Esophagus squamous epithelium (tissue), 5 donors: ENCODE measurements at places on chromosomes 3 and 15. TPM values are rescaled to one million over a fixed set of nuclear protein-coding genes. Genes with fewer than 3 reads are reported as not detected.

HMCES gene
- 31.9 TPM for total RNA-seq

NDUFB4 gene
- total RNA-seq, result 120 TPM

GOLGA8J gene
- total RNA-seq, result not detected

GRCh38 chr3:183244981-183245476 lies 8.0 kb upstream of the B3GNT5 start:
- no peak for DNase-seq

- no peak for DNase-seq
Observed at GRCh38 chr3:25856902-25857518, 67.1 kb downstream of the OXSM start.

GRCh38 chr3:159830523-159831154 lies 158.0 kb upstream of the IL12A start:
- DNase-seq, result no peak

GRCh38 chr15:73737535-73737934 lies 15.6 kb downstream of the INSYN1 start:
- no peak for DNase-seq

DNA sequence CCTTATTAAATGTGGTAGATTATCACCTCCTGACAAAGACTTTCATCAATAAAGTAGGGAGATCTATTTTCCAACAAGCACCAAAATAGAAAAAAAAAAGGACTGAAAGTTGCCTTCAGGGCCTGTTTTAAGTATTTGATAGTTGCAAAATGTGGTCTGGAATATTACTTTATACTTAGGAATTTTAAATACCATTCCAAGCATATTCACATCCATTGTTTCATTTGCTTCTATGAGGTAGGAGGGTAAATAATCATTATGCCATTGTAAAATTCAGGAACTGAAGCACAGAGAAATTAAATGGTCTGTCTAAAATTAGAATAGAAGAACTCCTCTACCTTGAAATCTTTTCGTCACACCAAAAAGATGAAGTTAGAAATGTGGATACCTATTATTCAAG lies 110.0 kb downstream of the TMCC1 start:
- DNase-seq, result no peak

- DNase-seq, result no peak
Observed at GRCh38 chr15:80878242-80878866, 99.2 kb downstream of the CEMIP start.

GRCh38 chr3:161266731-161267150 lies 45.6 kb downstream of the NMD3 start:
- no peak for DNase-seq

- no peak for DNase-seq
Observed at GRCh38 chr3:37712918-37713817, 148.5 kb upstream of the CTDSPL start.

DNA sequence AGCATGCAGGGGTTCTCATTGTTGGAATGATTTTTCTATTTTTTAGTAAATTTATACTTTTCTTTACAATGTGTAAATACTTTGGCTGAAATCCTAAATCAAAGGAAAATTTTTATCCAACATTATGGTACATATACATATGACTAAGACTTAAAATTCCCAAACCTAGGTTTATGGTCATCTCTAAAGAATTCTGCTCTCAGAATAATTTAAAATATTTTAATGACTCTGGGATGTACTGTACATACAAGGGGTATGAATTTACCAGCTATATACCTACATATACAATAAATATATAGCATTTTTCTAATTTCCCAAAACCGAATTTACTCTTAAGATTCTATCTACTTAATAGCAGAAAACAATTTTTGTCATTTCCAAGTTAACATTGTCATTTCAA lies 137.9 kb upstream of the POU1F1 start:
- no peak for DNase-seq

- no peak for DNase-seq
Observed at GRCh38 chr3:105959851-105960250, 91.0 kb upstream of the CBLB start.
